ENCODE measurements at places on chromosomes 12 and 14.
A peak's percentile ranks its signal among the peaks of the same experiment; 100 is the strongest.

DNA sequence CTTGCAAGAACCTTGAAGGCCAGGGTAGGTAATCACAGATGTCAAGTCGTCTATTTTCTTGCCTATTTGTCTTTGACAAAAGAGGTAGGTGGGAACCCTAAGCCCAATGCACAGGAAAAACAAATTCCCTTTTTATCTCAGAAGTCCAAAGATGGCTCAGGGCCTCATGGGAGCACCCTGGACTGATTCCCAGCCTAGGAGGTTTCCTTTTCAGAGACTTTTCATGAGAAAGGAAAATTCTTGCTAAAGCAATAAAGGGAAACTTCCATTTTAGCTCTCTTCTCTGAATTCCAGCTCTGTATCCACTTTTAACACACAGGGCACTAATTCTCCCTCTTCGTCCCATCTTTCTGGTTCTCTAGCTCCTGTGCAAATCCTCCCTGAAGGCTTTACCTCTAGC is 1.2 kb downstream of the ZNF641 start:
- DNase-seq = no peak

GRCh38 chr12:18690653-18691052 is 47.2 kb downstream of the PLCZ1 start:
- no peak for DNase-seq

- no peak for DNase-seq
Observed at GRCh38 chr12:14213542-14213941, 151.9 kb upstream of the ATF7IP start.

- DNase-seq = no peak
Observed at GRCh38 chr14:88476214-88476774, 78.5 kb downstream of the PTPN21 start.

- no peak for DNase-seq
Observed at GRCh38 chr14:32078858-32079216, 1.7 kb downstream of the ARHGAP5 start.

- no peak for DNase-seq
Observed at GRCh38 chr12:130461447-130461815, 123.7 kb downstream of the PIWIL1 start.

GRCh38 chr14:55146425-55146824 is 17.4 kb downstream of the LGALS3 start:
- no peak for DNase-seq

- DNase-seq = no peak
Observed at GRCh38 chr12:69901221-69901905, 76.3 kb downstream of the MYRFL start.

GRCh38 chr12:86445356-86445755 is 189.2 kb upstream of the MGAT4C start:
- DNase-seq = no peak

DNA sequence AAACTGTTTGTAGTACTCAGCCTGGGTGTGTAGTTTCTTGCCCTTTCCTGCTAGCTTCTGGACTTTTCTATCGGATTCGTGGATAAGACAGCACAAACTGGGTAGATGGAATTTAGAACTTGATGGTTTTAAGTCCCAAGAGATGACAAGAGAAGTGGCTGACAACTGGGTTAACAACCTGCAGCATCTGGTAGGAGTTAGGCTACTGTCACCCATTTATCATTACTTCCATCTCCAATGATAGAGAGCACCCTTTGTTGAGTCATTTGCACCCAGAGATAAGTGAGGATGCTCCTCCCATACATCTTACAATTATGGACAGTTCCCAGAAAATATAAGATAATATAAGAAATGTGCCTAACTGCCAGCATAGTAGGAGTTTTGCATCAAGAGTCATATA is 50.2 kb upstream of the FLRT2 start:
- no peak for DNase-seq

GRCh38 chr12:41627476-41627875 is 439.4 kb downstream of the PDZRN4 start:
- DNase-seq = no peak

GRCh38 chr12:26689281-26689841 is 143.6 kb downstream of the ITPR2 start:
- no peak for DNase-seq

DNA sequence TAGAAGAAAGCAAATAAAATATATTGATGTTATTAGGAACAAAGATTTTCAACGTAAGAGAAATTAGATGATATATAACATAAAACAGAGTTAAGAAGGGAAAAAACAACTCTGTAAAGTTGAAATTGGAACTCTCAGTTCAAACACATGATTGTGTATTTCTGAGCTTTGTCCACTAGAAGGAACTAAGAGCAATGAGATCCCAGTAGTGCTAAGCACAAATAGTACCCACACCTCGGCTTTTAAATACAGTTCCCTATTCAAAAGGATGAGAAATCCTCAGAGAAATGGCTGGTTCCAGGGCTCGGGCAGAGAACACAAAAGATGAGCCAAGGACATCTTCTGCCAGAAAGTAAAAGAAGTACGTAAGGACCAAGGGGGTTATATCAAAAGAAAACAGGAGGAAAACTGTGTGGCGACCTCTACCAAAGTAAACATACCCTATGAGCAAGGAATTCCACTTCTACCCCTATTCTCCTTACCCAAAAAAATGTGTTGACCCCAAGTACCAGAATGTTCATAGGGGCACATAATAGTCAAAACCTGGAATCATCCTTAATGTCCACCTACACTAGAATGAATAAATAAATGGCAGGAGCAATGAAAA is 96.6 kb downstream of the SPTSSA start:
- no peak for DNase-seq

DNA sequence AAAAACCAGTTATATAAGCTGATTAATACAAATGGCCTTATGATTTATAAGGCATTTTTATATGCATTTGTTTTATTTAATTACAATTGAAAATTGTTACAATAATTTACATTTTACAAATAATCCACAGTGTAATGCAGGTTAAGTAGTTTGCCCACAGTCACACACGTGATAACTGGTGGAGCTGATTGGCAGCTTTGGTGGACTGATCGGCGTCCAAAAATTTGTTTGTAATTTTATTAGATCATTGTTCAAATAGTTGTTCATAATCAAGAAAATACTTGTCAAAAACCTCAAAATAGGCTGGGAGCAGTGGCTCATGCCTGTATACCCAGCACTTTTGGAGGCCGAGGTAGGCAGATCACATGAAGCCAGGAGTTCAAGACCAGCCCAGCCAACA is 59.7 kb downstream of the AEBP2 start:
- DNase-seq = no peak

- DNase-seq = no peak
Observed at GRCh38 chr12:24088751-24089509, 139.5 kb upstream of the SOX5 start.

DNA sequence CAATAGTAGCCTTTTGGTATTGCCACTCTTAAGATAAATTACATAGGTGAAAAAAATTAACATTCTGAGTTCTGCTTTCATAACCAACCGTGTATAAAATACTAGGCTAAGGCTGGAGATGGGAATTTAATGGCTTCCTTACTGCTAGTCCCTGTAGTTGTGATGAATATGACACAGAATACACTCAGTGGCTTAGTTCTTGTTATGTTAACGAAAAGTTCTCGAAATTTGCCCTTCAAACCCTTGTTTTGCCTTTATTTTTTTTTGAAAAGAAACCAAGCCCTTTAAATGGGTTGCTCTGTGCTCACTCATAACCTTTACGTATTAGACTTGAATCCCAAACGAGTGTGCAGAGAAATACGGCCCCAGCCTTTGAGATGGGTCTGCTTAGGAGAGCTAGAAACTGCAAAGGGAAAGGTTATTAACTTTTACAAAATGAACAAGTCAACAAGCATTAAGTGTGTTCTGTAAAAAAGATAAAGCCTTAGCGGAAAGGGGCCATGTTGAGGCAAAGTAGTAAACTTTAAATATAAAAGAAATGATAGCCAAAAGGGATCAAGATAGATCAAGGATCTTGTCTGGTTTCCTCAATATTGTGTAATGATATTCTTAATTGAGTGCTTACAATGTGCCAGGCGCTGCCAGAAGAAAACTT is 1.7 kb downstream of the NUDT4 start:
- DNase-seq = no peak

GRCh38 chr12:6863033-6863432 is 4.3 kb upstream of the TPI1 start:
- no peak for DNase-seq

GRCh38 chr12:53564278-53564677 is 57.0 kb upstream of the NPFF start:
- DNase-seq = no peak

DNA sequence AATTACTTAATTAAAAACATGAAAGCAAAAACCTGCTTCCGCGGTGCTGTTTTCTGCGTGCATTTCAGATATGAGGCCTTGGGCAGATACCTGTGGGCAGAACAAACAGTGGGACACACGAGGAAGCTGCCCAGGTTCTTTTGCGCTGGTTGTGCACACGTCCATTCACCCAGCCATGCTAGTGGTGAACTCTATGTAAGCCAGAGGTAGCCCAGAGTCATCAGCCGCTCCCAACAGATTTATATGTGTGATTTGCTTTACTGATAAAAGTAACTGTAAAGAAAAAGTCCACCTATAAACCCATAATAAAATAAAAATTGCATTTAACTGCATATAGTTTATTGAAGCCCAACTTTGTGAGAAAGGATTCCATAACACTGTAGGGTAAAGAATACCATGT is 47.1 kb upstream of the TMEM260 start:
- no peak for DNase-seq

GRCh38 chr14:52563120-52563519 is 10.5 kb downstream of the GPR137C start:
- no peak for DNase-seq

DNA sequence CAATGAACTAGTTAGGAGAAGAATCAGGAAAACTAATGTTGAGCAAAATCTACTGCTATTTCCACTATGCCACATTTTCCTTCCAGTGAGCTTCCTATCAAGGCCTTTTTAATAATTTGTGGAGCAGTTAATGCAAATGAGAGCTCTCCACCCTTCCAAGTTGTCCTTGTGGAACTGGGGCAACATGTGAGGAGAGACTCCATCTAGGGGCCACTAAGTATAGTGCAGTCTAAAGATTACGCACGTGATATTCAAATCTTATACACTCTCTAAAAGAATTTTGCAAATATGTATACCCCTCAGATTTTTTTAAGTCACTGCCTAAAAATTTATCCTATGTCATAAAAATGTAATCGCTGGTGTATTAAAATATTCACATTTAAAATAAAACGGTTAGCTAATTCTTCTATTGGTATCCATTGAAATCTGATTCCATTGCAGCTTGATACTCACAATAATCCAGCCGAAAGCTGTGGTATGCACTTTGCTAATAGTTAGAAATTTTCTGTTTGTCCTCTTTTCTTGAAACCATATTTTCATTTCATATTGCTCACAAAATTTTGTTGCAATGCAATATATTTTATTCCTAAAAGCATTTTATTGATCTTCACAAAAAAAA is 100.1 kb downstream of the PAH start:
- DNase-seq = peak; percentile 8

DNA sequence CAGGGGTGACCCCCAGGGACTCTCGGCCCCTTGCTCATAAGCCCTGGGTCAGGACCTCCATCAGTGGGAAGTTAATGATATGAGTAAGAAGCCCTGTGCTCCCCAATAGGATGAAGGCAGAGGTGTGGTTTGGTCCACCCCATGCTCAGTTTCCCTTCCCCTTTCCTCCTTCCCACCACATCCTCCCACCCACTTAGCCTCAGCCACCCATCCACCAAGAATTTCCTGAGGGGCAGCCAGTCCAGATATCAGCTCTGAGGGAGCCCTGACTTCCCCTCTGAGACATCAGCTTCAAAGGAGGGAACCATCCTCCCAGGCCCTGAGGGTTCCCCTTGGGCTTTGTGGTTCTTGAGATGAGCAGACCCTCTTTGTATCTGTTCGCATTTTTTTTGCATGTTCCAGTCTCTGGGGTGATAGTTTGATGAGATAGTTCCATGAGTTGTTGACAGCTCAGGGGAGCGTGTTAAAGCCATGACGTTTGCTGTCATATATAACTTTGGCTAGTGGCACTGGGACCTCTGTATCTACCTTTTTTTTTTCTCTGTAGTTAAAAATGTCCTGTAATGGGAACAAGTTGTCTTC is 71.2 kb downstream of the LGMN start:
- no peak for DNase-seq

- DNase-seq = no peak
Observed at GRCh38 chr12:31009976-31010375, 63.7 kb upstream of the DDX11 start.

DNA sequence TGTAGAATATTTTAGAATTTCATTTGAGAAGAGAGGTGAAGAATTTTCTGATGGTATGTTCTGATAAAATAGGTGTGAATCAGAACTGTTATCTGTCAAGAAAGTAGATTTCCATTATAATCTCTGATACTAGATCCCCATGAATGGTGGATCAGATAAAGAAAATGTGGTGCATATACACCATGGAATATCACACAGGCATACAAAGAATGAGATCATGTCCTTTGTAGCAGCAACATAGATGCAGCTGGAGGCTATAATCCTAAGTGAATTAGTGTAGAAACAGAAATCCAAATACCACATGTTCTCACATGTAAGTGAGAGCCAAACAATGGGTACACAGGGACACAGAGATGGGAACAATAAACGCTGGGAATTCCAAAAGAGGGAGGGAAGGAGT is 372.0 kb upstream of the ATP2B1 start:
- no peak for DNase-seq

DNA sequence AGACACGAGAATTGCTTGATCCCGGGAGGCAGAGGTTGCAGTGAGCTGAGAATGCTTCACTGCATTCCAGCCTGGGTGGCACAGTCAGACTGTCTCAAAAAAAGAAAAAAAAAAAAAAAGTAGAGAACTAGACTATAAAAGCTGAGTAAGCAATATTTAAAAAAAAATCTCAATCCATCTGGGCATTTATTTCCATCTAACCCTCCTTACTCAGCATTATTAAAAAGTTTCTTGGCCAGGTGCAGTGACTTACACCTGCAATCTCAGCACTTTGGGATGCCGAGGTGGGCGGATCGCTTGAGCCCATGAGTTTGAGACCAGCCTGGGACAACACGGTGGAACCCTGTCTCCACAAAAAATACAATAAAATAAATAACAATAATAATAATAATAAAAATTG is 4.5 kb downstream of the SUPT16H start:
- no peak for DNase-seq

- no peak for DNase-seq
Observed at GRCh38 chr12:61765926-61766325, 494.3 kb upstream of the USP15 start.

- DNase-seq = no peak
Observed at GRCh38 chr14:23800811-23801210, 152.8 kb upstream of the DHRS4 start.
